RCC 7860 (cell line): ENCODE measurements at places on chromosomes 6 and 20.

GRCh38 chr6:12324099-12324498 lies 33.9 kb downstream of the EDN1 start:
- DNase-seq, result peak; percentile 99

DNA sequence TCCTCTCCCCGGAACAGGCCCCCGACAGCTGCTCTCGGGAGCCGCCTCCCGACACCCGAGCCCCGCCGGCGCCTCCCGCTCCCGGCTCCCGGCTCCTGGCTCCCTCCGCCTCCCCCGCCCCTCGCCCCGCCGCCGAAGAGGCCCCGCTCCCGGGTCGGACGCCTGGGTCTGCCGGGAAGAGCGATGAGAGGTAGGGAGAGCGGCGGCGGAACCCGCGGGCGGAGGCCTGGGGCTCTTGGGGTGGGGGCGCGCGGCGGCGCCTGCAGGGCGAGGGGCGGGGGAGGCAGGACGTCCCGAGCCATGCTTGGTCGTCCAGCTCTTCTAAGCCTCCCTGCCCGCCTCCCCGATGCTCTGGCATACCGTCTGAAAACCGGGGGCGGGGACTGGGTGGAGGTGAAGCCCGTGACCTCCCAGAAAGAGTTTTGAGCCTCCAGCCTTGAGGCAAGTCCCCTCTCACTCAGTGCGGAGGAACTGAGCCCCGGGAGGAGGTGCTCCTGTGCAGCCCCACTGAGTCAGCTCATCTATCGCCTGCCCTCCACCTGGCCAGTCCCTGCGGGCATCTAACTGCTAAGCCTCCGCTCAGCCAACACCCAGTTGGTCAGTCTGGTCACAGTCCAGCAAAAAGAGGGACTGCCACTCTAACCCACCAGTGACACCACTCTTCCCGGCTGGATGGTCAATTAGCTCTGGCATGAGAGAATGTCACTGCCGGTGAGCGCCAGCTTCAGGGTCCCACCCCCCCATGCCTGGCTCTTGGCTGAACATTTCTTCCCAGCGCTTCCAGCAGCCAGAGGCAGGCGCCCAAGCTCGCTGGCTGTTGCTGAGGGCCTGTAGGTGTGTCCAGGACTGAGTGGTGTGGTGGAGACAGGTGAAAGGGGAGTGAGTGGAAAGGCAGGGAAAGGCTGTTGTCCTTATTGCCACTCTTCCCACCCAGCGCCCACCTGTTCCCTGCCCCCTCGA lies 482 bp downstream of the DDR1 start:
- peak; percentile 50 for DNase-seq

GRCh38 chr6:43477235-43478007 lies at the start of gene TJAP1:
Gene TJAP1 (plus strand): TSS chr6:43477570. CDS start chr6:43499002, 21,432 bp downstream.
- DNase-seq, result peak; percentile 38

DNA sequence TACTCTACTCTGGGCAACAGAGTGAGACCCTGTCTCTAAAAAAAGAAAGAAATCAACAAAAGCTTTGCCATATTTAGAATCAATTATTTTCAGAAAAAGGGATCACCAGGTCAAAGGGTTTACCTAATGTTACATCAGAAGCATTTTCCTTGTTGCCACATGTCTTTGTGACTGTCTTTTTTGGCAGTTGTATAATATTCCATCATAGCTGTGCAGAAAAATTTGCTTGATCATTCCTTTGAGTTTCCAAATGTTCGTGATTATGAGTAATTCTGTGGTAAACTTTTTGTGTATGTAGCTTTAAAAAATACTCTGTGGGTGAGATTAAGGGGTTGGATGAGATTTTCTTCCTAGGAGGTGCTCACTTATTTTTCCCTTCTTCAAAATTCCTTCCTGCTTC lies 26.4 kb downstream of the PNPLA1 start:
- no peak for DNase-seq

GRCh38 chr6:46014511-46015118 lies 1.0 kb downstream of the CLIC5 start:
- DNase-seq, result no peak

DNA sequence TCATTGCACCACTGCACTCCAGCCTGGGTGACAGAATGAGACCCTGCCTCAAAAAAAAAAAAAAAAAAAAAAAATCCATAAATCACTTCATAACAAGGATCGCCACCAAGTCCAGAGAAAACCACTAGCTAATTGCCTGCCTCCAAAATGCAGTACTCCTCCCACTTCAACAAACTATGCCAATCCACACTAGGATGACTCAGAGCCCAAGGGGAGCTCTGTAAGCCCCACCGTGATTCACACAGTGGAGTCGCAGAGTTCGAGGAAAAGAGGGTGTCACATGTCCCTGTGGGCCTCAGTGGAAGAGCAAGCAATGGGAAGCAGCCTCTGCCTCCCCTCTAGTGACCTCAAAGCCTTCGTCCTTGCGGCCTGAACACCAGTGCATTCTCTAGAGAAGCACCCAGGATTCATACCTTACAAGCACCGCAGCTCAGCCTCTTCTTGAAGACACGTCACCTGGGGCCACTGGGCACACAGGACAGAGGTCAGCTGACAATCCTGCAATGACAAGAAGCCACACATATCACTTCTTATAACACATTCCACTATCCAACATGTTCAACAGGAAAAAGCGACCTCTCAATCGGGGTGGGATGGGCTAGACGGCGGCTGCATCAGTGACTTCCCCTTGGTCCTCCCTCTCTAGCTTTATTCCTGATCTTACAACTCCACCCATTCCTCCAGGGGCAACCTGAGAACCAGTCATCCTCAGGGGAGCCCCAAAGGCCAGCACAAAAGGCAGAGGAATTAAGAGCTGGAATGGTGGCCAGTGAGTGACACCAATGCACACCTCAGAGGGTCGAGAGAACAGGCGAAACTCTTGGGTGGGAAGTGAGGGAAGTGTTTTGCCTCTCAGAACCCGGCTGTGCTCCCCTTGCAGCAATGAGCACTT lies 8.9 kb downstream of the SNHG17 start:
- DNase-seq, result peak; percentile 95

- no peak for DNase-seq
Observed at GRCh38 chr6:67883500-67884366, 751.3 kb upstream of the ADGRB3 start.

DNA sequence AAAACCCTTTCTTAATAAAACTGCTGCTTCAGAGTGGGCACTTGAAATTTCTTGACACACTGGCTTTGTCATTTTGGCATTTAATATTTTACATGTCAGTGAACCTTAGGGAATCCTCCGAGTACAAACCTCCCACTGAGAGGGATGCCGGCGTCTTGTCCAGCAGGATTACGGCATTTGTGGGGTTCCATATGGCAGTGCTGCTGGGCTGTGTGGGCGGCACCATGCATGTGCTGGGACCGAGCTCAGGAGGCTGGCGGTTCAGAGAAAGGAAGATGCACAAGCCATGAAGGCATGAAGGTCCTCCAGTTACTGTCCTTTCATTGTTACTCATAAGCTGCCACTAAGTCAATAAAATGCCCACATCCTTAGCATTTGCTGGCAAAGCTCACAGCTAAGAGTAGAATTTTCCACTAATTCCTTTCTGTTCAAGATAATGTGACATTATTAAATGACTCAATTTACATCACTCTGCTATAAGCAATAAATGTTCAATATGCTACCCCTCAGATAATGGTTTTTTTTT lies 61.4 kb downstream of the LY86 start:
- no peak for DNase-seq

GRCh38 chr6:79782792-79783580 lies 151.9 kb downstream of the SH3BGRL2 start:
- DNase-seq, result no peak

DNA sequence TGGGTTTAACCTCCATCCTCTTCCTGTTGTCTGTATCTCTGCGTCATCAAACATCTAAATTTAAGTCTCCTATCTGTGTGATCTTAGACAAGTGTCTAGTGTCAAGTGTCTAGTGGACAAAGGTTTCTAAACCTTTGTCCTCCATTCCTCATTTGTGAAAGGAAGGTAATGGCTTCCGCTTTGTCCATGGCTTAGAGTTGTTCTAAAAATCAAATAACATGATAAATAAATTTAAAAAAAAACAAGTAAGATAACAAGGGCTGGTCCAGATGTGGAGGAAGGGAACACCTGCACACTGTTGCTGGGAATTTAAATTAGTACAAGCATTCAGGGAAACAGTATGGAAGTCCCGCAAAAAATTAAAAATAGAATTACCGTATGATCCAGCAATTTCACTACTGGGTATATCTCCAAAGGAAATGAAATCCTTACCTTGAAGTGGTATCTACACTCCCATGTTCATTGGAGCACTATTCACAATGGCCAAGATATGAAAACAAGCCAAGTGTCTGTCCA lies 17.6 kb upstream of the SERPINB1 start:
- DNase-seq, result no peak

- peak; percentile 38 for DNase-seq
Observed at GRCh38 chr6:143806282-143807102, 36.6 kb upstream of the LTV1 start.

GRCh38 chr20:15200147-15200565 lies 862.7 kb upstream of the FLRT3 start:
- no peak for DNase-seq

GRCh38 chr6:8059129-8059528 lies 5.1 kb downstream of the BLOC1S5 start:
- no peak for DNase-seq

DNA sequence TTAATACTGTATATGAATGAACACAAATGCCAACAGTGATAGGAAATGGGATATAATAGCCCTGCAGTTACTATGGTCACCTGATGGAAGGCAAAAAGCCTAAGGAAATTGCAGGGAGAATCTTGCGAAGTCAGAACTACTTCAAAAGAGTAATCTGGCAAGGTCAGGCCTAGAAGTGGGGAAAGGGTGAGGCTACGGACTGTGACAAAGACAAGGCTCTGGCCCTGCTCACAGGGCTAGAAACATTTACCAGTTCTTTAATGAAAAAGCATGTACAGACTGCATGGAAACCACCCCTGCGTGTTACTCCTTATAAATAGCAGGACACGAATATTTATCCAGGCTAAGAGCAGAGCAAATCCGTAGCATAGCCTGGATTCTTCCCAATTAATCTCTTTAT lies 52.5 kb upstream of the HECA start:
- DNase-seq, result no peak

GRCh38 chr6:158770533-158771330 lies 48.4 kb downstream of the EZR start:
- no peak for DNase-seq

DNA sequence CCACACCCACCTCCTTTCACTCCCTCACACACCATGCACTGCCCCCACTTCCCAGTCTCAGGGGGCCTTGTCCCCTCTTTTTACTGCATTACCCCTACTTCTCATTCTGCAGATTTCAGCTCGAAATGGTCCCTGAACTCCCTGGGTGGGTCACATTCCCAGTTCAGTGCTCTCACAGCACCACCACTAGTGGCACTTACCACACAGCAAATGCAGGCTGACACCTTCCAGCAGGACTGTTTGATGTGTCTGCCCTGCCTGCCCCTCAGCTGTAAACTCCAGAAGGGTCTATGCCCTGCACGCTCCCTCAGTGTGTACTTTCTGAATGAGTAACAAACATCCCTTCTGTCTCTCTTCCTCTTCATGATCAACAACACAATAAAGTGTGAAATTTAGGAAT lies 4.0 kb downstream of the DYNLT1 start:
- DNase-seq, result no peak

DNA sequence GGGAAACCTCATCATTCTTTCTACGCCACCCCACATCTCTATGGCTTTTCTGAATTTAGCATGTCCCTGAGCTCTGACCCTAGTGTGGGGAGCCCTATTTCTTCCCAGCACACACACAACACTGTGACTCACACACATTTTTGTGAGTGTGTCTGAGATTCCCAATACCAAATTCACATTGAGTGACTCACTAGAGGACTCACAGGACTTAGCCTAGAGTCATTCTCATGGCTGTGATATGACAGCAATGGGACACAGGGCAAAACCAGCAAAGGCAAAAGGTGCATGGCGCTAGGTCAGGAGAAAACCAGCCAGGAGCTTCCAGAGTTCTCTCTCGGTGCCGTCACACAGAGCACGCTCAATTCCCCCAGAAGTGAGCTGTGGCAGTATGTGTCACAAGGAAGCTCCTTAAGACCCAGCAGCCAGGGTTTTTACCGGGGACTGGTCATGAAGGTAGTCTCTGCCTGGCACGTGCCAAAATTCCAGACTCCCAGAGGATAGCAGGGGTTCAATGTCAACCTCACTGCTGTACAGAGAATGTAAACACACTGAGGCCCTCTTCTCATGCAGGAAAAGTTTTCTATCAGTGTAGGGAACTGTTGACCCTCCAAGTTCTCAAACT lies 6.2 kb downstream of the CSTL1 start:
- peak; percentile 77 for DNase-seq

DNA sequence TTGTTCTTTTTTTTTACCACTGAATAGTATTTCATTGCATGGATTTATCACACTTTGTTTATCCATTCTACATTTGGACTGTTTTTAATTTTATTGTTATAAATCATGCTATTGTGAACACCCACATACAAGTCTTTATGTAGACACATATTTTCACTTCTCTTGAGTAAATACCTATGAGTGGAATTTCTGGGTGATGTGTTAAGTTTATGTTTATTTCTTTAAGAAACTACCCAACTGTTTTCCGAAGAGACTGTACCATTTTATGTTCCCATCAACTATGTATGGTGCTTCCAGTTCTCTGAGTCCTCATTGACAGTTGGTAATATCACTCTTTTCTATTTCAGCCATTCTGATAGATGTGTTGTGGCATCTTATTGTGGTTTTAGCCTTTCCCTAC lies 54.0 kb downstream of the RIN2 start:
- DNase-seq, result no peak

DNA sequence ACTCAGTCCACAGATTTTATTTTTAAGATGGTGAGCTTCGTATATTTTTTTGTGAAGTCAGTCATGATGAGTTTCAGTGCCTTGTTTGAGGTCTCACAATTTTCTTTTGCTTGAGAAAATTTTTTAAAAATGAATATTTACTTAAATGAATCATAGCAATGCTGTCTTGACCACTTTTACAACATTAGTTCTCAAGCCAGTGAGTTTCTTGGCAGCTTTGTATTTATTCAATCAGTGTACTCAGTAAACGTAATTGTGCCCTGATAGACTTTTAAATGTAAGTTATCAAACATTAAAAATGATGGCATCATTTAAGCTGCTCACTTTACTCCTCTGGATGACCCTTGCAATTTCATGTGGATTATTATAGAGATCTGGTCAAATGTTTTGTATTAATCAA lies 261.4 kb downstream of the KHDC1L start:
- no peak for DNase-seq

DNA sequence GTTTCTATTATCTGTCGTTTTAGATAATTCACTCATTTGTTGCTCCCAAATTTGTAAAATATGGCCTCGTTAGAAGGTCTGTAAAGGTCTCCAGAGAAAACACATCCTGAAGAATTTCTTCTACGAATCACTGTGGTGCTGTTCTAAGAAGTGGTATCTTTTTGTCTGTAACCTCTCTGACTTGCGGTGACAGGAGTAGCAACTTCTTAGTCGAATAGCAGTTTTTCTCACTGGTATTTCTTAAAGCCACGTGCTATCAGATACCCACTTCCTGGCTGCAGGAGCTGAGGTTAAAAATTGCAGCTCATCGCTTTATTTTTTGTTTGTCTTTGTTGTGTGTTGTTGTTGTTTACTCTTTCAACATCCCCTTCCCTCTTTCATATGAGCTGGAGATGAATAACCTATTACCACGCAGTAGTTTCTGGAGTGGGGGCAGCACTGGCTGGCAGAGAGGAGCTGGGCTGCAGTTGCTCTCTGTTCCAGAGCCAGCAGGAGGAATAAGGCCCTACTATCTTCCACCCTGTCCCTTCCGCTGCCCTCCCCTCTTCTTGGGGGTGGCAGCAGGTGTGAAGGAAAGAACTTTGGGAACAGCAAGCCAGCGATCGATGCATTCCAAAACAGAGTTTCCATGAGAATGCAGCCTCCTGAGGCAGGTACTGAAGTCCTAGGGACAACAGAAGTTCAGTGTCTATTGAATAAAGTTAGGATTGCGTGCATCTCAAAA lies 64.7 kb downstream of the C6orf118 start:
- no peak for DNase-seq
